CD4-positive, alpha-beta T cell treated with Interleukin-15 for 4 hours (primary cell): ENCODE measurements at places on chromosomes 5 and 9.

DNA sequence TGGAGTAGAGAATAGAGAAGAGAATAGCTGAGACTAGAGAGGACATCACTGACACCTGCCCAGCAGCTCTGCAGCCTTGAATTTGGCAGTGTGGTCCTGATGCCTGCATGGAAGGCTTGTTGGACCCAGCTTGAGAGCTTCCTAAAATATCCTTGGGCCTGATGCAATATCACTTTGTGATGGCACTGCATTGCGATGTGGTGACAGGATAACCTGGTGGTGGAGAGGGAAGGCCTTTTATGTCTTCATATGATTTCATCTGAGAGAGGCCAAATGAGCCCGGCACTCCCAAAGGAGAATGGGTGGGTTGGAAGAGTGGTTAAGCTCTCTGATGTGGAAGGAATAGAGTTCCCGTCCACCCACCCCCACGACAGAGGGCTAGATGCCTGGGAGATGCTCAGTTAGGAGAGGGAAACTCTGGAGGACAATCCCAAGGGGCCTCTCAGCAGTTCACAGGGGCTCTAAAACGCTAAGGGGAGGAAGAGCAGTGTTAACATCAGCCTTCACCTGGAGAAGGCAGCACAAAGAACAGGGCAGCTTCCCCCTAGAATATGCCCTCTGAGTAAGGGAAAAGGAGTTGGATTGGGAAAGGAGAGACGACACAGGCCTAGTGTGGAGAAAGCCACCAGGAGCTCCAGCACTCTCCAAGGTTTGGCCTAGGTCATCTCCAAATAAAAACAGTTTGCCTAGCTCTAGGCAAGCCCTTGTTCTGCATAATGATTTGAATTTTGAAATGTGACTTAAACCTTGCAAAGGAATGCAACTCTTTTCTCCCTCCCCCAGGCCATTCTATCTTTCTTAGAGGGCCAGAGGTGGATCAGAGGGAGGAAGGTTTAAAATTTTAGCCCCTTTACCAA is 99.8 kb upstream of the SSBP2 start:
- DNase-seq: no peak

DNA sequence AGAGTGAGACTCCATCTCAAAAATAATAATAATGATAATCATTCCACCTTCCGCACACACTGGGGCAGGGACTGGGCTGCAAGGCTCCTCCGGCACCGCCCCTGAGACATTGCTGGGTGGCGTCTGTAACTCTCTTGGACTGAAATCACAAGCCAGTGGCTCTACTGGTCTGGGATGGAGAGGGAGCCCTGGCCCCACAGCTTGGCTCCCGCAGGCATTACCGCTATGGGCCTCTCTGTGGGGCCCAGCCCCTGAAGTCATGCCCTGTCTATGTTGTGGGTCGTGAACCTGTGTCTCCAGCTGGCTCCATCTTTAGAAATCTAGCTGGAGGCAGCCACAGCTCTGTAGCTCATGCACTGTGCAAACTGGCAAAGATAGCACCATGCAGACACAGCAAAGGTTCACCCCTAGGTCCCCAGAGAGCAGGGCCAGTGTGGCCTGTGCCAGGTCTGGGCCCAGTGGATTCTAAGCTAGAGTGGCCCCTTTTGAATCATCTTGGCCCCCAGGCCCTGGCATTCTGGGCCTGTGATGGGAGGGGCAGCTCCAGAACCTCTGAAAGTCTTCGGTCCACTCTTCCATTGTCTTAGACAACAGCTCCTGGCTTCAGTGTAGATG is 36.1 kb upstream of the COL5A1 start:
- no peak for DNase-seq

- no peak for DNase-seq
Observed at GRCh38 chr9:73183428-73183827, 31.8 kb downstream of the ANXA1 start.

GRCh38 chr9:133737774-133738639 is at the start of gene SARDH:
TSS of gene SARDH (minus strand) at chr9:133738352. CDS start at chr9:133734173, 4,179 bp downstream.
- no peak for DNase-seq

GRCh38 chr5:96734871-96735325 is 72.7 kb downstream of the CAST start:
- DNase-seq: no peak

DNA sequence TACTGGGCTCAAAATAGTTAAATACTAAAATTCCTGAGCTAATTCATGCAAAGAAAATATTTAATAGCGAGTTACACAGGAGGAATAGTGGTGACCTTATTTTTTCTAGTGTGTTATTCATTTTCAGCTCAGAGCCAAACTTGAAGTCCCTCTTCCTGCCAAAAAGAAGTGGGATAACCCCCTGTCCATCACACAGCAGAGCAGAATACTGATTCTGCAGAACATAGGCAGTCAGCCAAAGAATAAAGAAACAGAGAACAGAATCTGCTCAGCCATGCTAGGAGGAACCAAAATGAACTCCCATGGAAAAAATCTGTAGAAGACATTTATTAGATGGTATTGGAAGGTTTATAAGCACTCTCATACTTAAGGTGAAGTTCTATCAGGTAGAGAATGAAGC is 49.4 kb upstream of the GRIN3A start:
- DNase-seq: no peak

- no peak for DNase-seq
Observed at GRCh38 chr9:122393284-122393983, 22.6 kb downstream of the PTGS1 start.

- DNase-seq: no peak
Observed at GRCh38 chr5:143738417-143739401, 73.3 kb upstream of the HMHB1 start.
